IPS DF 19.7 (cell line): ENCODE measurements at places on chromosomes 3 and 15.

- DNase-seq, result no peak
These were observed 18.1 kb downstream of the CPA3 start for GRCh38 chr3:148883163-148883562.

GRCh38 chr3:8911781-8912180 lies 51.5 kb downstream of the RAD18 start:
- DNase-seq, result no peak

DNA sequence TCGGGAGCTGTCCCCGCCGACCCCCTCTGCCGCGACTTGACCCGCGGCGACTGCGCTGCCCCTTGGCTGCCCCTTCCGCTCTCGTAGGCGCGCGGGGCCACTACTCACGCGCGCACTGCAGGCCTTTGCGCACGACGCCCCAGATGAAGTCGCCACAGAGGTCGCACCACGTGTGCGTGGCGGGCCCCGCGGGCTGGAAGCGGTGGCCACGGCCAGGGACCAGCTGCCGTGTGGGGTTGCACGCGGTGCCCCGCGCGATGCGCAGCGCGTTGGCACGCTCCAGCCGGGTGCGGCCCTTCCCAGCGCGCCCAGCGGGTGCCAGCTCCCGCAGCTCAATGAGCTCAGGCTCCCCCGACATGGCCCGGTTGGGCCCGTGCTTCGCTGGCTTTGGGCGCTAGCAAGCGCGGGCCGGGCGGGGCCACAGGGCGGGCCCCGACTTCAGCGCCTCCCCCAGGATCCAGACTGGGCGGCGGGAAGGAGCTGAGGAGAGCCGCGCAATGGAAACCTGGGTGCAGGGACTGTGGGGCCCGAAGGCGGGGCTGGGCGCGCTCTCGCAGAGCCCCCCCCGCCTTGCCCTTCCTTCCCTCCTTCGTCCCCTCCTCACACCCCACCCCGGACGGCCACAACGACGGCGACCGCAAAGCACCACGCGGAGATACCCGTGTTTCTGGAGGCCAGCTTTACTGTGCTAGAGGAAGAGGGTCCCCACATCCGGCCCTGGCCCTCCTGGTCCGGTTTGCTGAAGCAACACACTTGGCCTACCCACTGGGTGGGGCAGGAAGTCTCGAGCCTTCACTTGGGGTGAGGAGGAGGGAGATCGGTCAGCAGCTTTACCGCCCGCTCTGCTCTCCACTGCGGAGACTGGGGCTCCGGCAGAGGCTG lies at the start of gene RASSF1:
Gene RASSF1, minus strand, starts transcription at position 389 of the 882 bp plus-strand sequence. Its CDS starts 31 bp downstream, at position 358.
- no peak for DNase-seq

GRCh38 chr3:134625462-134625861 lies 25.4 kb downstream of the KY start:
- DNase-seq, result no peak

GRCh38 chr3:67349551-67350174 lies 304.7 kb downstream of the SUCLG2 start:
- DNase-seq, result no peak

- DNase-seq, result no peak
These were observed 63.3 kb downstream of the ABTB1 start for GRCh38 chr3:127735767-127736693.

- DNase-seq, result no peak
These were observed 154.5 kb upstream of the SUCLG2 start for GRCh38 chr3:67808906-67809305.

DNA sequence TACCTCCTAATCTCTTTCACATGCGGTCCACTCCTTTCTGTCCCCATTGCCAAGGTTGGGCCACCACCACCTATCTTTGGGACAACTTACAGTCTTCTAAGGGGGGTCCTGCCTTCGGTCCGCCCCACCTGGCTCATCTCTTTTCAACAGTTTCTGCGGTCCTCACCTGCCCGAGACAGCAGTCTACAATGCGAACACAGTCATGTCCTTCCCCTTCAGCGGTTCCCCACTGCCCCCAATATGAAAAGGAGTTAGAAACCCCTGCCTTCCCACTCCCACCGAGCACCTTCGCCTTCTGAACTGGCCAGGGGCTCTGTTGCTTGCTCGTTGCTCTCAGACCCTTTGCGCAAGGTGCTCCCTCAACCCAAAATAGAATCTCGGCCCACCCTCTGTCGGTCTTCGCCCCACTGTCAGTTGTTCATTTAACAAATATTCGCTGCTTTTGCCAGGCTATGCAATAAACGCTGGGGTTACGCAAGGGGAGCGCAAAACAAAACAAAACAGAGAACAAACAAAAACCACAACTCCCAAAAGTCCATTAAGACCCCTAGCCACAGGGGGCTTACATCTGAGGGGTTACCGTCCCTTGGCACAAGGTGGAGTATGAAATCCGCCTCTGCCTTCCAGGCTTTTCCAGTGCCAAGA lies 611 bp upstream of the FANCI start:
- no peak for DNase-seq

- no peak for DNase-seq
These were observed 54.2 kb upstream of the CMTM8 start for GRCh38 chr3:32184187-32184730.

DNA sequence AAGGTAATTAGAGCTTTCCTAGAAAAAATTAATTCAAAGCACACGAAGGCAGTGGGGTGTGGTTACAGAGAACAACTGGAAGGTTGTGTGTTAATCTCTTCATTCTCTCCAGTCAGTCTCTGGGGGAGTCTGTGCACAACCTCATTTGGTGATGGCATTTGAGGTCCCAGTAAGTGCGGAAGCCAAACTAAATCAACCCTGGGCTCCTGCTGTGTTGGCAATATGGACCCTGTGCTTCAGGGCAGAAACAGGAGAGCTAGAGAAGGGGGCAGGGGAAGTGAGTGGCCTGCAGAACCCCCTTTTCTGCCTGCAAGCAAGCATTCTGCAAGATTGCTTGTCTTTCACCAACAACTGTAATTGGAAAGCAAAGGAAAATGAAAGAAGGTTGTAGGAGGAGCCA lies 195.9 kb upstream of the ST8SIA2 start:
- DNase-seq, result no peak

DNA sequence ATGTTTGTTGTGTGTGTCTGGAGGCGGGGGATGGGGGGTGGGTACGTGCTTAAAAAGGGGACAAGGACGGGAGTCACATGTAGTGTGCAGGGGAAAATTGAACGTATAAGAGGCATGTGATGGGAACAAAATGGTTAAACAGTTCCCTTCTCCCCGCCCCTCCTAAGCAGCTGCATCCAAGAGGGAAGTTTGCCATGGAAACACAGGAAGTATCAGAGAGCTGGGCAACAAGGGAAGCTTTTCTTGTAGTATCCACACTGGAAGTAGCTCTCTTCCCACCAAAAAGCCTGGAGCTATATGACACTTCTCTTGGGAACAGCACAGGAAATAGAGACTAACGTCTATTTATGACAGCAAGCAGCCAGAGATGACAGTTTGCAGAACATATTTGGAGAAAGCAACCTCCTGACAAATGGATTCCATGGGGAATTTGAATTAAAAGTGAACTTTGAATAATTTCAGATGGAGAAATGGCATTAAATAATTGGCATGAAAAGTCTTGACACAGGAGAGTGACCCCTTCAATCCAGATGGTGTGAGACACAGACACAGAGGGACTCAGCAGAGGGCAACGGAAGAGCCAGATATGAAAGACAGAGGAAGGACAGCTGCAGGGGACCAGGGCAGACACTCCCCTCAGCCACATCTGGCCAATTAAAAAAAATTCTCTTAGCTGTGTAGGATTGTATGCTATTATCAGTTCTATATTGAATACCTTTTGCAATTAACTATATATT lies 294.2 kb upstream of the TBL1XR1 start:
- DNase-seq, result no peak

GRCh38 chr3:13234666-13235065 lies 161.4 kb upstream of the IQSEC1 start:
- no peak for DNase-seq

GRCh38 chr3:86251781-86252180 lies 739.2 kb downstream of the VGLL3 start:
- no peak for DNase-seq

- DNase-seq, result no peak
These were observed 4.9 kb upstream of the GTF2A2 start for GRCh38 chr15:59662260-59662659.

DNA sequence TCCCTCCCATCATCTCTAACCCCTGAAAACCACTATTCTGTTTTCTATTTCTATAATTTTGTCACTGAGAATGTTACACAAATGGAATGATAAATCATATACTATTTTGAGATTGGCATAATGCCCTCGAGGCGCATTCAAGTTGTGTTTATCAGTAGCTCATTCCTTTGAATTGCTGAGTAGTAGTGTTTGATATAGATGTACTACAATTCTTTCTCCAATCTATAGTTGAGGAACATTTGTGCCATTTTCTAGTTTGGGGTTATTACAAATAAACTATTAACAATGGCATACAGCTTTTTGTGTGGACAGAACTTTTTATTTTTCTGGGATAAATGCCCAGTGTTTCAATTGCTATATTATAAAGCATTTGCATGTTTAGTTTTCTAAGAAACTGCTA lies 86.0 kb downstream of the CCR1 start:
- DNase-seq, result no peak

GRCh38 chr3:139607257-139608107 lies 67.9 kb upstream of the RBP1 start:
- no peak for DNase-seq

- DNase-seq, result no peak
These were observed 422.7 kb downstream of the EPHB1 start for GRCh38 chr3:135217730-135218129.

DNA sequence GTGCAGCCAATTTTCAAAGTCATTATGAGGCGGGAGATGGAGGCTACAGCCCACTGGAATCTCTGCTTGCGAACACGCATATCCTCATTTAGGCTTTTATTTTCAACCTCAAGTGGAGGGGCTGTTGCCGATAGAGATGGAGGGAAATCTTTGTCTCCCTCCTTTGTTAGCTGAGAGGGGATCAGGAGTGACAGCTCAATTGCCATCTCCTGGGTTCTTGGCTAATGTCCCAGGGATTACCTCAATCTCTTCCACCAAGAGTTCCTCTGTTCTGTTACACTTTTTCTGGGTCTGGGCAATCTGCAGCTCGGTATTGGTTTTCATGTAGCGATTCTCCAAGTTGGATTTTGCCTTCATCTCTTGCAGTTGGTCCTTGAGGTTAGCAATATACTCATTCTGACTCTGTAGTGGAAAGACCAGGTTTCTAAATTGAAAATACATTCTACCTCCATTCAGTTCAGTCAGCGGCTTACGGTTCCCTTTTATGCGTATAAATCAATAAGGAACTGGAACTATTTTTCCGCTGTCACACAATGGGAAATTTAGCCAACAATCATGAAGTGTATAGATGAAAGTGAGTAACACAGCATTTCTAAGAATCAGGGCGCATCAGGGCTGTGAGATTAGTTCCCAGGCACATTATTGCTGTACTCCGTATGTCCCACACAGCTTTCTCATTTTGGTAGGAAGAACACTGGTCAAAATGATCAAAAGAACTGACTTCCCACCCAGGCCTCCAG lies 36.2 kb upstream of the RPL35A start:
- DNase-seq, result no peak

DNA sequence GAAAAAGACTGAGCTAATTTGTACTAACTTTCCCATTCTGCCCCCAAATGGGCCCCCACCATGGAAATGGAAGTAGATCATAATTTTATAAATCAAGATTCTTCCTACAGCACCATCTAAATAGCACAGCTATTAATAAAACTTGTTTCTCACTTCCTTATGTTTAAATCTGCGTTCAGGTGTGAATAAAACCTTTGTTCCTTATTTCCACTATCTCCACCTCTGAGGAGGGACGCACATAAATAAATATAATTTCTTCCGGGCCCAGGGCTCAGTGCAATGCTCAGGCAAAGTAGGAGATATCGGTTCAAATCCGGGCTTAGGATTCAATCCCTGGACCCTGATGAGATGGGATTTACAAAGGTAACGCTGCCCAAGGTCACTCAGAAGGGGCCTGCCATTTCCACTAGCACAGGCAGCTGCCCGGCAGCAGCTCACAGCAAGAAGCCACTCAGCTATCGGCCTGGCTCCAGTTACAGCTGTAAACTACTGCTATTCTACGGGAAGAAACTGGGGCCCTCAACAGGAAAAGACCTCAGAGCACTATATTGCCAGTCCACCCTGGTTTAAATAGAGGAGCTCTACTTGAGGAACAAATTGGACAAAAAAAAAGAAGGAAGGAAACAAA lies 52.5 kb downstream of the FOXP1 start:
- DNase-seq, result no peak

DNA sequence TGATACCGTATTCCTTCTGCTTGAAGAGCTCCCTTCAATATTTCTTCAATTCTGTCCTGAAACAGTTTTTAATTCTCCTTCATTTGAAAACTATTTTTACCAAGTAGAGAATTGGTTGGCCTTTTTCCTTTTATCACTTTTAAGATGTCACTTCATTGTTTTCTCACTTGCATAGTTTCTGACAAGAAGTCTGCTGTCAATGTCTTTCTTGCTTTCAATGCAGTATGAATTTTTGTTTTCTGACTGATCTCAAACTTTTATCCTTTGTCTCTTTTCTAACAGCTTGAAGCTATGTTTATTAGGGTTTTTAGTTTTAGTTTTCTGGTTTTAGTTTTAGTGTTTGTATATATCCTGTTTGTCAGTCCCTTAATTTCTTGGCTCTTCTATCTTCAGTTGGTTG lies 364.8 kb upstream of the TPRG1 start:
- no peak for DNase-seq

DNA sequence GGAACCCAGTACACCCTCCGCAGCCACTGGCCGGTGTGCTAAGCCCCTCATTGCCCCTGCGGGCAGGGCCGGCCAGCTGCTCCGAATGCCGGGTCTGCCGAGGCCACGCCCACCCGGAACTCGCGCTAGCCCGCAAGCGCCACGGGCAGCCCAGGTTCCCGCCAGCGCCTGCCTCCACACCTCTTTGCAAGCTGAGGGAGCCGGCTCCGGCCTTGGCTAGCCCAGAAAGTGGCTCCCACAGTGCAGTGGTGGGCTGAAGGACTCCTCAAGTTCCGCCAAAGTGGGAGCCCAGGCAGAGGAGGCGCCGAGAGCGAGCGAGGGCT lies 81.4 kb upstream of the BCHE start:
- DNase-seq, result no peak

- DNase-seq, result no peak
These were observed 15.3 kb upstream of the SMAD3 start for GRCh38 chr15:67050062-67050461.

- DNase-seq, result no peak
These were observed 16.5 kb downstream of the BCHE start for GRCh38 chr3:165820671-165821123.

DNA sequence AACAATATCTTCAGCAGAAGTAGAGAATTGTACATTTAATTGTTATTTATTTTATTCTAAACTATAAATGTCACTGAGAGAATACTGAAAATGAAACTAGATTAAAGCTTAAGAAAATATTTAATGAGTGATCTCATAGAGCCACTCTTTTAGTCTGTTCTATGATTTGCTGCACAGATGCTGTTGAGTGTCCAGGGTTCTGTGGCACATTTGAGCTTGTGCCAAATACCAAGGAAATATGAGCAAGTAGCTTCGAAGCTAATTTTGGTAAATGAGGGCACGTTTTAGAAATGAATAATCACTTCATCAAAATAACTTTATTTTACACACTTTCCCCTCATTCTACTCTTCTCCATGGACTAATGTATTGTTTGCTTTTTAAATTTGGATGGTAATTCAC lies 53.6 kb upstream of the THRB start:
- no peak for DNase-seq
